Heart left ventricle (tissue), 16 donors: ENCODE measurements at places on chromosomes 1 and 21. TPM values are rescaled to one million over a fixed set of nuclear protein-coding genes. Genes with fewer than 3 reads are reported as not detected.

GRCh38 chr1:201098992-201099677 lies 13.1 kb downstream of the CACNA1S start:
- no peak for DNase-seq

DNA sequence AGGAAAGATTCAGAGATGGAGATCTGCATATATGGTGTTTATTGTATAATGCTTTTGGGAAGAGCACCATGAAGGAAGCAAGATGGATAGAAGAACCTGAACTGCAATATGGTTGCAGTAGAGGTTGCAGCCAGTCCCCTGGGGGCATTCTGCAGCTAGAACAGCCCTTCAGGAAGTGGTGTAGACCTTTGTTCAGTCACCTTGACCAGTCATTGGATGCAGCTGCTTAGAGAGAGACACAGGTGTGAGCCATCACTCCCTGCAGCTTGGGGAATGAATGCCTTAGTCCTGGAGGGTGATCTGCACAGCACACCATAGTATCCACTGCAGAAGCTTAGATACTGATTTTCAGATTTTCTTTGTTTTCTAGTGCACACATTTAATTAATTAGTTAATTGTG lies 42.3 kb downstream of the NEK7 start:
- DNase-seq = no peak

DNA sequence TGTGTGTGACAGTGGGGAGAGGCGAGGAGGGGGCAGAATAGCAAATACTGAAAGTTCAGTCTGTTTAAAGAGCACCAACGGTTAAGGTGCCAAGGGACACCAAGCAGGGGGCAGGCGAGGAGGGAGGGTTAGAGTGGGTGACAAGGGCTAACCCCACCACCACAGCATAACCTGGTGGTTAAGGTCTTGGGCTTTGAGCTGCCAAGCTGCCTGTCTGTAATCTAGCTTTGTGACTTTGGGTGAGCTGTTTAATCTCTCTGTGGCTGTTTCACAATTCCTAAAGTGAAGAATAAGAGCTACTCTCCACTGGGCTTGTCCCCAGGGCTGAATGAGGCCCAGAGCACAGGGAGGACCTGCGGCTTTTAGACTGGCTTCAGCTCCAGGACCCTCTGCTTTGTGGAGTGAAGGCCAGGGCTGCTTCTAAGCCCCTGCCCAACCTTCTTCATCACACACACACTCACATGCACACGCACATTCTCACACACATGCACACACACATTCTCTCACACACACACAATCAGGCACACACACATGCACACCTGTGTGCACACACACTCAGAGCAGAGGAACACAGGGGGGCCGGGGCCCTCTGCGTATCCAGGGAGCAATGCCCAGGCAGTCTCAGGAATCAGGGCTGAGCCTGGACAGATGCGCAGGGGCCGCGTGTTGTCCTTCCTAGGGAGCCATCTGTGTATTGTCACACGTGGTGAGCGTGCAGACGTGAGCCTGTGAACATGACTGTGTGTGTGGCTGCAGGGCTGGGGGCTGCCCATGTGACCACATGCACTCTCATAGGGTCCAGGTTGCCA lies 101.6 kb upstream of the TARDBP start:
- peak; percentile 20 for DNase-seq

Gene CLDN17
- polyA plus RNA-seq = not detected

Gene SLC44A5
- 2.8 TPM for polyA plus RNA-seq

Gene DLGAP3
- 0.10 TPM for polyA plus RNA-seq
